T1000 (cell line): ENCODE measurements at places on chromosomes 2 and 18.

GRCh38 chr18:13892098-13892497 lies 23.2 kb downstream of the MC2R start:
- no peak for DNase-seq

- DNase-seq, result no peak
Observed at GRCh38 chr18:45658756-45659155, 43.5 kb downstream of the SLC14A2 start.

- no peak for DNase-seq
Observed at GRCh38 chr2:132489150-132489549, 72.5 kb downstream of the GPR39 start.

DNA sequence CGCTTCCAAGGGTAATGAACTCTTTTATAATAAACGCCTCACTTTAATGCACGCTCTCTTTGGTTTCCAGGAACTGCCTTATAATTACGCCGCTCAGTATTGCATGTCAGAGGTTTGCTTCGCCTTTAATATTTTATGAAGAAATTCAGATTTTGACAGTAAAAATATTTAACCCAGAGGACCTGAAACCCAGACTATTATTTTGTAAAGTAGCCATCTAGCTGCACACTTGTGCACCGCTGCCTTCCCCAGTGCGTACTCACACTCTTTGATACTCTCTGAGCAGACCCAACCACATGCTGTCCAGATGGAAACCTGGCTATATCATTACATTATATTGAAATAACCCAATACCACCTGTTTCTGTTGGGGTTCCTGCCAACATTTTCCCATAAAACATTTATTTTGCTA lies 270.1 kb downstream of the C1D start:
- no peak for DNase-seq

GRCh38 chr2:7701791-7702190 lies 784.6 kb downstream of the RNF144A start:
- DNase-seq, result no peak

- DNase-seq, result no peak
Observed at GRCh38 chr18:59075923-59076322, 63.8 kb upstream of the SEC11C start.
